ENCODE measurements at places on chromosomes 7 and 10.
A peak's percentile ranks its signal among the peaks of the same experiment; 100 is the strongest.

GRCh38 chr7:132428247-132428919 is 147.9 kb downstream of the PLXNA4 start:
- DNase-seq: no peak

DNA sequence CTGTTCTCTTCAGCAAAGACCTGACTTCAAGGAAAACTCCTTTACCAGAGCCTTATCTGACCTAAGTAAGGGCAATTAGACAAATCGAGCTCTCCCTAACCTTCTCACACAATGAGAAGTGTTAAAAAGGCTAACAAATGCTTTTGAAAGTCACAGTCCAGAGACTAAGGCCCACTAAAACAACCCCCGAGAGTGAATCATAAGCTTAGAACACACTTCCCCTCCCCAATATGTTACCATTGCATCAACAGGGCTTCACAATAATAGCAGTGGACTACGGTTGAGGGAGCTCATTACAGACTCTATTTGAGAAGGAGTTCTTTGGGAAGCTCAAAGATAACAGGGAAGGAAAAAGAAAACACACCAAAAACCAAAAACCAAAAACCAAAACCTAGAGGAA is 28.6 kb upstream of the ZEB1 start:
- no peak for DNase-seq

GRCh38 chr7:42314696-42315095 is 77.7 kb upstream of the GLI3 start:
- DNase-seq: no peak

DNA sequence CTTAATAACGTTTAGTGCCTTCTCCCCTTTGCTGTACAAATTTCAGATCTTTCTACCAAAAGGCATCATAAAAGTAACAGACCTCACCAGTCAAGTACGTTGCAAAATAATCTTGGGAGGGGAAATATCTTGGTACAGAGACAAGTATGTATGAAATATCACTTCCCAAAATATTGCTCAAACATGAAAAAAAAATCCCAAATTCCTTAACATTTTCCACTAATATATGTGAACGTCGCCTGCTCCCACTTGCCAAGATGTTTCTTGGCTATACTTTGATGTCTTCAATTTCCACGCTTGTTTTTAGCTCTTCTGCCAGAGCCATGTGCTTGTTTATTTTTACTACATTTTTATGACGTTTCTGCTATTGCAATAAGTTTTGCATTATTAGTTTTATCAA is 223.5 kb downstream of the PLXNA4 start:
- DNase-seq: no peak

- peak; percentile 80 for DNase-seq
Measured at GRCh38 chr10:102395400-102396316, at the start of gene NFKB2. Gene NFKB2 (plus strand): TSS chr10:102395705. CDS start chr10:102395960, 255 bp downstream.

GRCh38 chr7:118059209-118059608 is 124.8 kb upstream of the LSM8 start:
- no peak for DNase-seq

DNA sequence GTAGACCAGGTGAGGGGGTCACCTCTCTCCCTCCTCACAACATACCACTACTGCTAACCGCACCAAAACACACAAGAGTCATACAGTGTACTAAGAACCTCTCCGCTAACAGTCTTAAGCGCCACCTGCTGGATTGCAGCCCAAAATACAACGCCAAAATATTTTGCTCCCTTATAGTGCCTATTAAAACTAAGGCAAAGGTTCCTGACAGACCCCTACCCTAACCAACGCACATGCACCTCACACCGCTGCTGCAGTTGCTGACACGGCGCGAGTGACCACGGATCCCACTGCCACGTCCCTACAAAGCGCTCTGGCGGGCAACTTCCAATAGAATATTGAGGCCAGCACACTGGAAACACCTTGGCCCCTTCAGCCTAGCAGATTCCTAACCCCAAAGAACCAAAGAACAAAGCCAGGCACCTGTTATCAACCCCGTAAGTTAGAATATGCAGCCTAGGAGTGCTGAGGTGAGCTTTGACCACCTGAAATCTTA is 563.6 kb upstream of the SEMA3D start:
- DNase-seq: no peak

- no peak for DNase-seq
Measured at GRCh38 chr7:133016604-133017003, 65.3 kb downstream of the CHCHD3 start.

DNA sequence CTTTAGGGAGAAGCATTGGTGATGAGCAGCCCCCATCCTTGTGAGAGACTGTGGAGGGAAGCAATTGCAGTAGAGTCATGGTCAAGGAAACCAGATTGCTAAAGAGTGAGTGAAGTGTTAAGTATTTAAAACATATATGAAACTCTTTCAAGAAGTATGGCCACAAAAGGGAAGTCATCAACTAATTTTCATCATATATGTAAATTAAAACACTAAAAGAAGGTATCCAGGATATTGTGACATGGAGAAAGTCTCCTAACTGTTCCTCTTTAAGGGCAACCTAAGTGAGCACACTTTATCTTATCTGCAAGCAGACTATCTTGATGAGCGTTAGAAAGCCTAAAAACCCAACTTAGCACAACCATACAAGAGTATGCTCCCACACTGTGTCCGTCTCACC is 69.7 kb downstream of the CD36 start:
- DNase-seq: no peak

GRCh38 chr7:1810961-1811849 is 141.1 kb downstream of the ELFN1 start:
- no peak for DNase-seq

- DNase-seq: no peak
Measured at GRCh38 chr10:51881213-51881612, 181.8 kb upstream of the CSTF2T start.

DNA sequence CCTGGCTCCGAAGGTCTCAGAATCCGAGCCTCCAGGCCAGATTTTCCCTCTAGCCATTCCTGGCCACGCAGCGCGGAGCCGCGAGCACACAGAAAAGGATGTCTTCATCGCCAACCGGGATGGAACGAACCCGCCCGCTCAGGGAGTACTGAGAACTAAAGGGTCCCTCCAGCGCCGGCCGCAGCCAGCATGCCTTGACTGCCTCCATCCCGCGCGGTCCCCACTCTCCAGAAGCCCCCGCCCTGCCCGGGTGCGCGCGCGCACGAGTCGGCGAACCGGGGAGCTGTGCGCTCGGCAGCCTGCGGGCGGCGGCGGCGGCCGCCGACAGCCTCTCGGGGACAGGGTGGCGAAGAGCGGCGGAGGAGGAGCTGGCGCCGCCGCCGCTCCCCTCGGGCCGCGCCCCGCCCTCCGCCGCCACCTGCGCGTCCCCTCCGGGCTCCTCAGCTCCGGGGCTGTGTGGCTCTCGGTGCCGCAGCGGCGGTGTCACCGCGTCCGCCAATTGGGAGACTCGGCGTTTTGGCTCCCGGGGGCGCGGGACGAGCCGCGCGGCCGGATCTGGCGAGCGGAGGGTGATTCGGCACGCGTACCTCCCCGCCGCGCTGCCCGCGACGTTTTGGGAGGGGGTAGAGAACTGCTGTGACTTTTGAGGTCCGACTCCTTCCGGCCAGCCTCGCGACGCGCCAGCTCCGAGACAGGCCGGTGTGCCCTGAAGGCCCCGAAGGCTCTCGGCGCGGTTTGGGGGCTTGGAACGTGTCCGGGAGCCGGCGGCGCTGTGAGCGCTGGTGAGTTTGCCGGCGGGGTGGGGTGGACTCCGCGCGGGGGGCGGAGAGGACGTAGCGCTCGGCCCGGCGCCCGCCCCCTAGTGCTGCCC is 453 bp upstream of the GALNT17 start:
- no peak for DNase-seq

GRCh38 chr7:69448071-69448470 is 150.2 kb upstream of the AUTS2 start:
- DNase-seq: no peak

- no peak for DNase-seq
Measured at GRCh38 chr7:94206295-94206694, 188.4 kb upstream of the COL1A2 start.

DNA sequence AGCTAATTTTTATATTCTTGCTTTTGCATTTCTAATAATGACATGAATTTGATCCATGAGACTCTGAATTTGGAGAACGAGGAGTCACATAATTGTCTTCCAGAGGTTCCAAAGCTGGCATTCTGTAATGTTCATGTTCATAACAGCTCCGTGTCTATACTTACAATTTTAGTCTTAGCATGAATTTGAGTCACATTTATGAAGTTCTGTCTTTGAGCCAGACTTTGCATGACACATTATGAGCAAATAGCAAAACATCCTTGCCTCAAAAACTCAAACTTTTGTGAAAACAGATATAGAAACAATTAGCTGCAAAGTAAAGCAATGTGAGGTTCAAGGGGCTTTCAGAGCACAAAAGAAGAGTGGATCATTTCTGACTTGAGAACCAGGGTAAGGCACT is 44.5 kb upstream of the CAV2 start:
- DNase-seq: no peak

GRCh38 chr7:40755438-40755837 is 620.6 kb downstream of the SUGCT start:
- DNase-seq: no peak

DNA sequence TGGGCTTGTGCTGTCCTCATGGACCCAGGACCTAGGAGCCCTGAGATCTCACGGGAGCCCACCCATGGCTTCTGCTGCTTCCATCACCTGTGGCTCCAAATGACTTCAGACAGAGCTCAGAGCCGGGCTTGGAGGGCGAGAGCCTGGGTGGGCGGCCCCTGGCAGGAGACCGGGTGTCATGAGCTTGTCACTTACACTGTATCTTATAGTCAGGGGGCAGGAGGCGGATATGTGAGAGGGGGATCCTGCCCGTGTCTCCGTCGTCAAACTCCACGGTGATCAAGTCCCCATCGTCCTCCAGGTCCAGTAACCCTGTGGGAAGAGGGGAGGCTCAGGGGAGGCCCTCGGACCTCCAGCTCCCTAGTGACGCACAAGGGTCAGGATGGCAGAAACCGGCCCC is 33.0 kb downstream of the SLC29A4 start:
- DNase-seq: no peak

GRCh38 chr10:90288391-90288933 is 569.4 kb downstream of the HTR7 start:
- DNase-seq: no peak

GRCh38 chr10:28186461-28186860 is 116.4 kb downstream of the MPP7 start:
- DNase-seq: no peak

DNA sequence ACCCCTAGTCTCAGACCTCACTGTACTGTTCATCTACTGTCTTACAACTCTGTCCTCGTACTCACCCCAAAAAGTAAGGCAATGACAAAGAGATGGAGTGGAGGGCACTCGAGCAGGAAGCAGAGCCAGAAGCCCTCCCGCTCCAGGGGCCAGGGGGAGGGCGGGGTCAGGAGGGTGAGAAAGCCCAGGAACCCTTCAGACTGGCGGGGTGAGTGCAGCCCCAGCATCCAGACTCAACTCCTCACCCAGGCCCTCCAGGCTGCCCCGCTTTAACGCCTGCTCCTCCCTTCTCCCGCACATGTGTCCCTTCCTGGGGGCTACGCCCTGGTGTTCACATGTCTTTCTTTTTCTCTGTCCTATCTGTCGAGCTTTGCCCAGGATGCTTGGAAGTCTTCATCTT is 66.1 kb downstream of the CALML3 start:
- no peak for DNase-seq

- DNase-seq: no peak
Measured at GRCh38 chr7:97390915-97391593, 273.6 kb downstream of the SDHAF3 start.

- no peak for DNase-seq
Measured at GRCh38 chr10:7706534-7707073, 3.5 kb downstream of the ITIH2 start.

- DNase-seq: no peak
Measured at GRCh38 chr7:30828591-30828990, 57.4 kb downstream of the MINDY4 start.
